NCI-H1417 treated with DMSO at 0.1 percent for 48 hours (cell line): ENCODE measurements at places on chromosomes 5 and 9.

DNA sequence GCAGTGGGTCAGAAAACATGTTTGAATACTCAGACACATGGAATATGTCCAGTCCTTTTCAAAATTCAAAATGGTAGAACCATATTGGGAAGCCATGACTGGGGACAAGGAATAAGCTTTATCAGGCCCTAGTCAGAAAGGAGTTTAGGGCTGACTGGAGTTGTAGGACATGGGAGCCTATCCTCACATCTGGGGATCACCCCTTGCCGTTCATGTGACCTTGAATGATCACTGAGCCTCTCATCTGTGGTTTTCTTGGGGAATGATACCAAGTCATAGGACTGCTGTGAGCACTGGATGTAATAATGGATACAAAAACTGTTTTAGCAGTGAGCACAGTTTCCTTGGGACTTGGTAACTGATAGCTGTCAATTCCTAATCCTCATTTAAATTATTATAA, 84.7 kb downstream of the IQGAP2 start:
- DNase-seq = no peak

GRCh38 chr9:123339666-123340510, 16.1 kb upstream of the CRB2 start:
- no peak for DNase-seq

GRCh38 chr5:42753099-42753498, 3.5 kb upstream of the CCDC152 start:
- DNase-seq = no peak

DNA sequence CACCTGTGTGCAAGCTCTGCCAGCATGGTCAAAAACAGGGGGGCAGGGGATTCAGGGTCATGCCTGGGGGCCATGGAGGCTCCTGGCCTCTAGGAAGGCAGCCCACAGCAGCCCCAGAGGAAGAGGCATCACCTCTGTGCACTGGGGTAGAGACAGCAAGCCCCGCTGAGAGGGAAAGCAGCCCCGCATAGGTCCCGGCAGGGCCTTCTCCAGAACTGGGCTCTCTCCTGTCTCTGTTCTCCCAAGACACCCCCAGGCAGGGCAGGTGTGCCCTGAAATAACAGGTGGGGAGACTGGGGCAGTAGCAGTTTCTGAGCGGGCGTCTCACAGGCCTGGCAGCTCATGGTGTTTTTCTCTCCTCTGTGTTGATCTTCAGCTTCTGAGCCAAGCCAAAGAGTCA, 279.1 kb downstream of the HSPA4 start:
- no peak for DNase-seq

- DNase-seq = no peak
Measured at GRCh38 chr5:1041225-1042143, 32.9 kb downstream of the NKD2 start.

- no peak for DNase-seq
Measured at GRCh38 chr5:55021821-55022220, 2.2 kb upstream of the GZMK start.

GRCh38 chr9:110877374-110877773, 160.9 kb downstream of the LPAR1 start:
- DNase-seq = no peak

GRCh38 chr5:144004751-144005150, 165.7 kb downstream of the YIPF5 start:
- no peak for DNase-seq

GRCh38 chr9:91972076-91972626, 22.1 kb upstream of the ROR2 start:
- DNase-seq = no peak

- DNase-seq = no peak
Measured at GRCh38 chr5:84298628-84299027, 86.1 kb downstream of the EDIL3 start.

GRCh38 chr9:91489361-91489899, 65.8 kb upstream of the NFIL3 start:
- DNase-seq = no peak

DNA sequence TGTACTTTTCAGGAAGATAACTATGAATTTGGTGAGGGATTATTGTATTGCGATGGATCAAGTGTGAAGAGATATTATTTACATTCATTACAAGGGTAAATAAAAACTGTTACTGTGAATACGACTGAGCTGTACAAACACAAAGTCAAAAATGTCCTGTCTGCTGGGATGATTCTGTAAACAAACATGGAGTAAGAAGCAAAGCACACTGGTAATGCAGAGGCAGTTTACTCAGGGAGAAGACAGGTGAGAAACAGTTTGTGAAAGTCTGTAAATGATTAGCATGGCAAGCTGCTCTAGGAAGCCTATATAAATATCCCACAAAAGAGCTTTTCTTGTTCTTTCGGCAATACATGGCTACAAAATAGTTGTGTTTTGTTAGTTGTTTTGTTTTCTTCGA, 115.4 kb upstream of the GNA14 start:
- no peak for DNase-seq

- DNase-seq = no peak
Measured at GRCh38 chr5:23025629-23026233, 172.6 kb upstream of the CDH12 start.

DNA sequence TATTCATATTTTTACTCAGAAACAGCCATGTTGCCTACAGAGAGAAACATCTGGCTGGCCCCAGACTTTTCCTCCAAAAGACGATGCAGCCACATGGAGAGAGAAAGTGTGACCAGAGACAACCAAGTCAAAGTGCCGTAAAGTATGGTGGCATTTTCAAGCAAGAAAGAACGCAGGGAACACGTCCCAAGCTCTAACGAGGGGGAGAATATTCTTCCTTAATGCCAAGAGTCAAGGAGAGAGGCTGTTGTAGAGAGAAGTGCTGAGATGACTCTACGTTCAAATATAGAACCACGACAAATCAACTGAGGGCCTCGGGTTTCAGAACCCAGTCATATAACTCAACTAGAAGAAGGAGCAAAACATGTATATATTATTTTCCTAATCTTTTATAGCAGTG, 55.9 kb downstream of the FNBP1 start:
- no peak for DNase-seq

DNA sequence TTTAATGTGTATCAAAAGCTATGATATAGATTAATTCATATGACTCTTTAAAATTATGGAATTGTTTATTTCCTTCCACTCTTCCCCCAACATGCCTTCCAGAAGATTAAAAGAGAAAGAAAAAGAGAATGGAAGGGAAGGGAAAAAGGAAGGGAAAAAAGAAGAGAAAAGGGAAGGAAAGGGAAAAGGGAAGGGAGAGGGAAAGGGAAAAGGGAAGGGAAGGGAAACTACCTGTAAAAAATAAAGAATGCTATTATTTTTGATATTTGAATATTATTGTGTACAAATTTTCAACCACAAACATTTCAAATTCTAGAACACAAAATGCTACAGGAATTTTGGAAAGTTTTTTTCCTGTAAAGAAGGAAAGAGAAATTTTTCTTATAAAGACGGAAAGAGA, 281.7 kb downstream of the SLCO4C1 start:
- DNase-seq = no peak

DNA sequence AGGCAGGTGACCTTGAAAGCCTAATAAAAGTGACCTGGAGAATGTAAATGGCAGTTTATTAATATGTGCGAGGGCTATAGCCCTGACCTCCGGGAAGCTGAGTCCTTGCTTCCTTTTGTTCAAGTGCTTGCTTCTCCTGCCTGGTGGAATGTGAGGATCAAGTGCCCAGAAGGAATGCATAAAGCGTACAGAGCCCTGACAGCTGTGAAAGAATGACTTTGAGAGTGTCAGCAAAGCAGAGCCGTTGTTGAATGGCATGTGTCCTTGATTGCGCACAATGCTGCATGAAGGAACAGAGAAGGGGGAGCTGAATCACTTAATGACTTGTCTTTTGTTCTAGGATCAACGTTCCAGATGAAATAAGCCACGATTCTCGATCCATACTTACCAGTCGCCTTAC, 133.0 kb downstream of the SLF1 start:
- no peak for DNase-seq

GRCh38 chr5:154740483-154740882, 14.7 kb upstream of the LARP1 start:
- DNase-seq = no peak

- DNase-seq = no peak
Measured at GRCh38 chr5:154858972-154859871, 795 bp downstream of the CNOT8 start.

- no peak for DNase-seq
Measured at GRCh38 chr5:59648949-59649921, 244.3 kb downstream of the PDE4D start.

DNA sequence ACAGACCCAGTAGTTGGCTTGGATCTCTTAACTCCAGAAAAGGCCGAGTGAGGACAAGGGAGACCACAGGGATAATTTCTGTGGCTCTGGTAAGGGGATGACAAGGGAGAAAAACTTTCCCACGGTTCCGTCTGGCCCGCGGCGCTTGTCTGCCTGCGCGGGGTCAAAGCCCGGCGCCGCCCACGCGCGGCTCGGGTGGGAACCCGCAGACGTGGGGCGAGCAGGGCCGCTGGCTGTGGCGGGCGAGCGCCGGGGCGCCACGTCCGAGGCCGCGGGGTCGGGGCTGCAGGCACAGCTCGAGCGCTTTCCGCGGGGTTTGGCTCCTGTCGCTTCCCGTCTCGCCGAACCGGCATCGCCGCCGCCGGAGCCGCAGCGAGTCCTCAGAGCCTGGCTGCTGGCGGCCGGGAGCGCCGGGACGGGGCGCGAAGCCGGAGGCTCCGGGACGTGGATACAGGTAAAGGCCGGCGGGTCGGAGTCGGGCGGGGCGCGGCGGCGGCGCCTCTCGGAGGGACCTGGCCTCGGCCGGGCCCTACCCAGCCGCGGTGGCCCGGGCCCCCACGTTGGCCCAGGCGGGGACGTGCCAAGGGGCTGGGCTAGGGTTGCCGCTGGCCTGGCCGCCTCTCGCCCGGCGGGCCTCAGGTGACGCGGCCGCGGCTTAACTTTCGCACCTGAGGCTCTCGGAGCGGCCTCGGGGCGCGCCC, at the start of gene RNF180:
Gene RNF180 (plus strand): TSS at position 344 of the 701 bp plus-strand sequence. CDS start 34,965 bp downstream, outside the sequence.
- DNase-seq = no peak

DNA sequence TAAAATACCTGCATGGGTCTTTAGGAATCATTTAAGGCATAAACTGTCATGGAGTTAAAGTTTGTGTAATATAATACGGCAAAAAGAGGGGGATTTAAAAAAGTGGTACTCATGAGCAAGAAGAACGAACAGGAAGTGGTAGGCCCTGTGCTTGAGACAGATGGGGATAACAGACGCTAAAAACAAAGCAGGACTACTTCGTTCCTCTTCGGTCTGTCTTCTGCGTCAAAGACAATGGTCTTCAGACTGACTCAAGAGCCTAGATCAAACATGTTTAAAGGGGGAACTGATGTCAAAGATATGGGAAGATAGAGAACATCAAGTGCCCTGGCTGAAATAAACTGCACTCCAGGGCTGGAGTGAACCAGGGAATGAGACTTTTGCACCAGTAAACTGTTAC, 59.8 kb upstream of the RFX3 start:
- DNase-seq = no peak

DNA sequence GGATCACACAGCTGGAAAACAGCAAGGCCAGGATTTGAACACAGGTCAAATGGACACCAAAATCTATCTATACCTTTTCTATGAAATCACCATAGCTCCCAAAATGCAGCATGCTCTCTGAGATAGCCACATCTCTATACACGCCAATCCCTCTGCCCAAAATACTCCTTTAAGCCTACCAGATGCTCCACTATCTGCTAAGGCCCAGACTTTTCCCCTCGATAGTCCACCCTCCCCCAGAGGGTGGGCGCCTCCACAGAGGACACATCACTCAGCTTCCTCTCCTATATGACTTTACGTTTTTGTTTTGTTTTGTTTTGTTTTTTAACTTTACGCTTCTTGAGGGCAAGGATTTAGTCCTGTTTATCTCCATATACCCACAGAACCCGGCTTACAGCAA, 46.8 kb downstream of the MTMR12 start:
- DNase-seq = no peak

DNA sequence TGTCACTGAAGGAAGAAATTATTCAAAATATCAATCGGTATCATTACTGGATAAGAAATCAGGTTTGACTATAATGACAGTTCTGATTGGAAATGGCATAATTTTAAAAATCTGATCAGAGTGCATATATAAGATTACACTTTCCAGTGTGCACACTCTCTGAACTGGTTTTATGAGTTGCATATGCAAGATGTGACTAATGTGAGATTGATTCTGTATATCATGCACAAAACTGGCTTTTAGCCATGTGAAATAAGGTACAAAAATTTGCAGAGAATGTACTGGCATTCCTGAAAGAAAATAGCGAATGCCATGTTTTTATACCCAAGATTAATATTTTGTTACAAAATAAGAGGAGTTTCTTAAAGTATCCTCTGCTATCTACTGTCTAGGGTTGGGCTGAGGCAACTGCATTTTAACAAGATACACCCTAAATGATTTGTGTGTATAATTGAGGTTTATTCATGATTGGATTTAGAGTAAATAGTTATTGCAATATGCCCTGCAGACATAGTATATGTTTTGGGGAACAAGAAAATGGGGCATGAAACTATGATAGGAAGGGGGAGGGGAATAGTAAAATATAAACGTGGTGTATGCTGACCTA, 70.7 kb downstream of the LNPEP start:
- DNase-seq = no peak

GRCh38 chr5:122559676-122560075, 215.2 kb upstream of the SNX2 start:
- no peak for DNase-seq

- no peak for DNase-seq
Measured at GRCh38 chr9:114504341-114505186, 709 bp downstream of the WHRN start.

DNA sequence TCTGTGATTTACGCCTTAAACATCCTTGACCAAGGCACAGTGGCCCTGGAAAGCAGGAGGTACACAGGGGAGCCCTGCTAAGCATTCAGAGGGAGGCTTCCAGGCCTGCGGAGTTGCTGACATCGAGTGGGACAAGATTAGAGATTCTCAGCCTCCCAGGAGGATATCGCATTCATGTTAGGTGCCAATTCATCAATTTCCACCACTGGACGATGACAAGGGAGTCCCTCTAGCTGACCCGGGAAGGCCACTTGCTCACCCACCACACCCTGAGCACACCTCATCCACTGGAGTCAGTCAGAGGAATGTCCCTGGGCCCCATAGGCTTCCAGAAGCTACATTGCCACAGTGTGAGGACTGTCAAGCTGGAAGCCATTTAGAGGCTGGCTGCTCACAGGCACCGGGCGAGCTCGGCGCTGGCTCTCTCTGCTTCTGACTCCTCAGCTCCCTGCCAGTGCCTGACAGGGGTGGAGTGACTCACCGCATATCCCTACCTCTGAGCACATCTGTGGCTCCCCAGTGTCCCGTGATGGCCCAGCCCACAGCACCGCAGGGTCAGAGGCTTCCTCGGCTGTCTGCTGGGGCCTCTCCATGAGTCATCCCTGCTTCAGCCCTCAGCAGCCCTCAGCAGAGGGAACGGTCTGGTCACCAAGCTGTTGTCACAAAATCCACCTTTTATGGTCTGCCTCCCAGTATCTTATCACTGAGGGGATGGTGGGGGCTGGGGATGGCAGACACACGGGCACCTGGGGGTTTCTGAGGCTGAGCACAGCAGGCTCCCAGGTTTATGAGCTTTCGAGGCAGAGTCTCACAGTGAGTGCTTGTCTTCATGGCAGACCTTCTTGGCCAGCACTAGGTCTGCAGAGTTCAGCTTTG, 117.5 kb downstream of the ZNF608 start:
- DNase-seq = no peak
